ENCODE measurements at places on chromosomes 3 and 15.

DNA sequence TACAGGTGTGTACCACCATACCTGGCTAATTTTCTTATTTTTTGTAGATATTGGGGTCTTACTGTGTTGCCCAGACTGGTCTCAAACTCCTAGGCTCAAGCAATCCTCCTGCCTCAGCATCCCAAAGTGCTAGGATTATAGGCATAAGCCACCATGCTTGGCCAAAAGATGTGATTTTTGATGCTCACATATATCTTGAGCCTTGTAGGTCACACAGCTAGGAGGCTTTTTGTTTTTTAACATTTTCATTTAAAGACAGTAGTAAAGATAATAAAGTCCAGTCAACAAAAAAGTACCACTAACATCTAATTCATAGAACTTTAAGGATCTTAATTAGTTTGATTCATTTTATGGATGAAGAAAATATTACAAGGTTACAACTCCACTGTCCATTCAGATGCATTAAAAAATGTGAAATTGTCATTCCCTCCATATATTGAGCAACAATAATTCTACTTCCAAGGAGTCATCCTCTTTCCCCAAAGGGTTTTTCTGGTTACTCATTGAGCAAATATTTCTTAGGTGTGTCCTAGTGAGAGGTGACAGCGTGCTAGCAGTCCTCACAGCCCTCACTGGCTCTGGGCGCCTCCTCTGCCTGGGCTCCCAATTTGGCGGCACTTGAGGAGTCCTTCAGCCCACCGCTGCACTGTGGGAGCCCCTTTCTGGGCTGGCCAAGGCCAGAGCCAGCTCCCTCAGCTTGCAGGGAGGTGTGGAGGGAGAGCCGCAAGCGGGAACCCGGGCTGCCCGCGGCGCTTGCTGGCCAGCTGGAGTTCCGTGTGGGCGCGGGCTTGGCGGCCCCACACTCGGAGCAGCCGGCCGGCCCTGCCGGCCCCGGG is 8.3 kb upstream of the TASOR start:
- no peak for DNase-seq

- no peak for DNase-seq
Measured at GRCh38 chr3:197592361-197593045, 36.7 kb upstream of the BDH1 start.

- DNase-seq: no peak
Measured at GRCh38 chr3:126888186-126888760, 94.6 kb upstream of the PLXNA1 start.

GRCh38 chr15:67944010-67944641 is 104.3 kb upstream of the RNU6-1 start:
- DNase-seq: no peak

- DNase-seq: no peak
Measured at GRCh38 chr3:178202194-178202593, 334.0 kb upstream of the KCNMB2 start.

- peak; percentile 50 for DNase-seq
Measured at GRCh38 chr15:75727851-75728715, 15.4 kb upstream of the CSPG4 start.

GRCh38 chr15:82931221-82931620 is 21.3 kb downstream of the HOMER2 start:
- no peak for DNase-seq

DNA sequence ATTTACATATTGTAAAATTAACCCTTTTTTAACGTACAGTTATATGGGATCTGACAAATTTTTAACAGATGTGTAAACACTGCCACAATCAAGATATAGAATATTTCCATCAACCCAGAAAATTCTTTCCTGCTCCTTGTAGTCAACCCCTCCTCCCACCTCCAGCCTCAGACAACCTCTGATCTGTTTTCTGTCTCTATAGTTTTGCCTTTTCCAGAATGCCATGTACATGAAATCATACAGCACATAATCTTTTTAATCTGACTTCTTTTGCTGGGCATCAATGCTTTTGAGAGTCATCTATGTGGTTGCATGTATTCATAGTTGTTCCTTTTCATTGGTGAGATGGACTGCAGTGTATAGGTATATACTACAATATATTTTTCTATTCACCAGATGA is 153.0 kb downstream of the SMAD6 start:
- DNase-seq: no peak

DNA sequence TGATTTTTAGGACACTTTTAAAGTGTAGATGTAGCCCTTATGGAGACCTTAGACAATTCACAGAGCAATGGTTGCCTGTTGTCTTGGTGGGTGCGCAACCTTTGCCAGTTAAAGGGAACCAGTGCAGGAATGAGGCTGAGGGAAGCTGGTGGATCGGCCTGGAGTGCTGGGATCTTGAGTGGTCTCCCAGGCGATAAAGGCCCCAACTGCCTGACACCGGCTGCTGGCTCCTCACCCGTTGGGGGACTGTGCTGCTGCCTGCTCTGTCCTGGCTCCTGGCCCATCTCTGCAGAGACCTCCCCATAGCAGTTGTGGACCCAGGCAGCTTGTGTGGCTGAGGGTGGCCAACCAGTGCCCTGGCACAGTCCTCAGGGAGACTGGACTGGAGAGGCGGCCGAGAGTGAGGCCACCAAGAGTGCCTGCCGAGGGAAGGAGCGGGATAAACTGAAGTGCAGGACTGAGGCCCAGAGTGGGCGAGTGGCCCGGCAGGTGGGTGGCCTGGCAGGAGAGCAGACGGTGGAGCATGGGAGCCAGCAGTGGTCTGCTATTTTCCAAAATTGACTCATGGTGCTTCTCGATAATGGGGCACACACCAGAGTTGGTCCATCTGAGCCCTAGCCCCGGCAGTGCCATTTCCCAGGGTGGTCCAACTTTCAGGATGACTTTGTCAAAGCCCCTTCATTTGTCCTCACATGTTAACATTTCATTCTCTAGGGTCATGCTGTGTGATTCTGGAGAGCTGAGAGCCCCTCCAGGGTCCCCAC is 2.1 kb downstream of the ALDH1A3 start:
- DNase-seq: no peak

- DNase-seq: no peak
Measured at GRCh38 chr3:102553876-102554275, 119.1 kb downstream of the ZPLD1 start.

DNA sequence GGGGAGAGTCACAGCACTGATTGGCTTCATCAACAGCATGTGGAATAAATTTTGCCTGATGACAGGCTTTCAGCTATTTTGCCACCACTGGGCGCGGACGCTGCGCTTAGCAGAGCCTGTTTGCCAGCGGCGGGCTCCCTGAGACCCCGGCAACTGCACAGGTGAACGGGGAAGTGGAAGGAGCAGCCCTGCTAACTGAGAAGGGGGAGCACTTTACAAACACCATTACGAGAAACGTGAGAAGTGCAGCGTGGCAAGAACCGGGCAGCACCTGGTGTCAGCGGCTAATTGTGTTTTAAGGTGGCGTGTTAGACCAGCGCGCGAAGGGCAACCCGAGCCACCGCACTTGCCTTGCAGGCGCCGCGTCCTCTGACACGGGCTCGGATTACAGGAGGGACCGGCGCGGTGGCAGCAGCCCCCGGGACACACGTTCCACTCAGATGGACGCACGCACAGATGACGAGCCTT is 307.8 kb upstream of the ARRDC4 start:
- DNase-seq: no peak

DNA sequence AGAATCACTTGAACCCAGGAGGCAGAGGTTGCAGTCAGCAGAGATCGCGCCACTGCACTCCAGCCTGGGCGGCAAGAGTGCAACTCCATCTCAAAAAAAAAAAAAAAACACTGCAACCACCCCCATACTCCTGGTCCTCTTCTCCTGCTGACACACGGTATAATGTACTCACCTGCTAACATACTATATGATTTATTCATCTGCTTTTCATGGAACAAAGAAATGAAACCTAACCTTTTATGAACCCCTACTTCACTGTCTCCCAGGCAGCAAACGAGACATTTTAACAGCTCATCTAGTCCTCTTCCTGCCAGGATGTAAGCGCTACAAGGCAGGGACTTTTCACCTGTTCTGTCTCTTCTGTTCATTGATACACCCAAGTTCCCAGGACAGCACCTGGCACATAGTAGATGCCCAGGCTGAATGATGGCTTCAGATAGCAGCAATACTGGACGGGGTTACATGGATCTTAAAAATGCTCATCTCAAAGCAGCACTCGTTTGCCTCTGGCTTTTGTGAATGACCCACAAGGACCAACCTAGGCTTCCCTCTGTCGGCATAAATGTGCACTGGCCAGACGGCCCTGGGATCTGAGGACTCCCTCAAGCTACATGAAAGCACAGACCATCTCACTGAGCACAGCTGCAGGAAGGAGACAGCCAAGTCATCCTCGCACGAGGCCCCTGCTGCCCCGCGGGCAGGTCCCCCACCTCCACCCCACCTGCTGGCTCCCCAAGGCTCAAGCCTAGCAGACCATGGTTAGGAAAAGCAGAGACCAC is 20.3 kb downstream of the XXYLT1 start:
- no peak for DNase-seq

- DNase-seq: no peak
Measured at GRCh38 chr15:62402687-62403086, 237.6 kb upstream of the C2CD4B start.

DNA sequence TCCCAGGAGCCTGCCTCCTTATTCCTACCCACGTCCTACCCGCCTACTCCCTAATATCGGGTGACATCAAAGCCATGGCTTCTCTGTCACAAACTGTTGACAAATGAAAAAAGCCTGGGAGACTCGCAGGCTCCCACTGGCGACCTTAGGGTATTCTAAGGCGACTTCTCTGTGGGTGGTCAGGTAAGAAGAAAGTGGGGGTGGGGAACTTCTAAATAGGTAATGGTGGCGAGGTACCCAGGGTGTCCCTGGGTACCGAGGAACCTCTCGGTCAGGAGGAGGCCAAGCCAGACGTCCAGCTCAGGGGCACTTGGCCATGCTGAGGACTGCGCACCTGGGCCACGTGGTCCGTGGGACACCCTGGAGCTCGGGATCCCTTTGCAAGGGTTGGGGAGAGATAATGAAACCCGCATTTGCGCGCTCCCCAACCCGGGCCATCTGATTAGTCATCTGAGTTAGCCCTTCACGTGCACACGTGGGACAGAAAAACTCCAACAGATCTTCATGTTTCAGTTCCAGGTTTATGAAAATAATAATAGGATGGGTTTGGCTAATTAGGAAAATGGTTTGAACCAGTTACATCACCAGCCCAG is 78.2 kb downstream of the NR2F2 start:
- DNase-seq: no peak

DNA sequence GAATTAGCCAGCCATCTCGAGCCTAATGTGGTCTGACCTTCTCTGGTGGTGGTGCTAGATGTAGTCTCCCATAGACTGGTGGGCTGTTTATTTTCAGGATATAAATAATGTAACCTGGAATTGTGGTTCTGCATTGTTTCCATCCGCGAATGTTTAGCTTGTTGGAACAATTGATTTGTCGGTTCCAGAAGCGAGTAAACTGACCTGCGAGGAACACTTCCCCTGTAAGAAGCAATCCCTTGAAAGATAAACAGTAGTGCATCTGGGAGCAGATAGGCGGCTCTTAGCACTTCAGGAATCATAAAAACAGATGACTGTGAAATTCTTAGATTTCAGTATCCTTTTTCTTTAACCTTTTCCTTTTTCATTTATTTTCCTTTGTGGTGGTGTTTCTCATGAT is 157.8 kb downstream of the GHSR start:
- no peak for DNase-seq

GRCh38 chr3:106725566-106725965 is 651.7 kb upstream of the CCDC54 start:
- DNase-seq: no peak

- DNase-seq: no peak
Measured at GRCh38 chr3:10574101-10574620, 68.8 kb upstream of the ATP2B2 start.
